NCI-H446 (cell line): ENCODE measurements at places on chromosomes 4 and X.

DNA sequence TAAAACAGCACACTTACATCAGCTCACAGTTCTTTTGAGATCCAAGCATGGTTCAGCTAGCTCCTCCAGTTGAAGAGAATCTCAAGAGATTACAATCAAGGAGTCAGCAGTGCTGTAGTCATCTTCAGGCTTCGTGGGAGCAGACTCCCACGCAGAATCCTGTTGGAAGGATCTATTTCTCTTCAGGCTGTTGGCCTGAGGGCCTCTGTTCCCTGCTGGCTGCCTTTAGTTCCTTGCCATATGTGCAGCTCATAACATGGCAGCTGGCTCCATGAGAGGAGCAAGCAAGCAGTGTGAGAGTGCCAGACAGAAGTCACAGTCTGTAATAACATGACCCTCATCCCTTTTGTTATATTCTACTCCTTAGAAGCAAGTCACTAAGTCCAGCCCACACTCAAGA is 168.6 kb downstream of the COX18 start:
- peak; percentile 39 for DNase-seq

- DNase-seq, result no peak
Measured at GRCh38 chr4:175456131-175456530, 355.9 kb downstream of the GPM6A start.

GRCh38 chr4:855880-856224 is 29.9 kb upstream of the CPLX1 start:
- DNase-seq, result no peak

DNA sequence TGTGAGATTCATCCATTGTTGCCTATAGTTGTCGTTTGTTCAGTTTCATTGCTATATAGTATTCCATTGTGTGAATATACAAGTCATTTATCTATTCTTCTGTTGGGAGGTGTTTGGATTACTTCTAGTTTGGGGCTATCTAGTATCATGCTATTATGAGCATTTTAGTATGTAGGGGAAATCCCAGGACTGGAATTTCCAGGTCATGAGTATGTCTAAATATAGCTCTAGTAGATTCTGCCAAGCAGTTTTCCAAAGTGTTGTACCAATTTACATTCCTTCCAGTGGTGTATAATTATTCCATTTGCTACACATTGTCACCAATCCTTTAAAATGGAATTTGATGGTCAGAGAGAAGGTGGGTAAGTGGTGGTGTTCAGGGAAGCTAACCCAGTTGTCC is 30.1 kb downstream of the EGFL6 start:
- DNase-seq, result no peak

DNA sequence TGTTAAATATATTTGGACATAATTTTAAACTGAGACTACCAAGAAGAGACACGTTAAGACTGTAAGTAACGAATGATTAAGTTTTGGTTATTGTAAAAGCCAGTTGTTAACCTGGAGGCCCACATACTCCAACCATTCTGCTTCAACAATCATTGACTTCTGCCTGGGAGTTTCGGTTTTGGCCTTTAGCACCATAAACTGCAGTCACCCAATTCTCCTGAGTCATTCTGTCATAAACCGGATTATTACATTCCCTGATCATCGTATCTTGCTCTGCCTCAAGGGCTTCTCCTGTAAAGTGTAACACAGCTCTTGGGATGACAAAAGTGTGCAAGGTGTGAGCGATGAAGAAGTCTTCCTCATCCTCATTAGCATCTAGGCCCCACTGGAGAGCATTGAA is 46.9 kb upstream of the PABPC1L2A start:
- no peak for DNase-seq

DNA sequence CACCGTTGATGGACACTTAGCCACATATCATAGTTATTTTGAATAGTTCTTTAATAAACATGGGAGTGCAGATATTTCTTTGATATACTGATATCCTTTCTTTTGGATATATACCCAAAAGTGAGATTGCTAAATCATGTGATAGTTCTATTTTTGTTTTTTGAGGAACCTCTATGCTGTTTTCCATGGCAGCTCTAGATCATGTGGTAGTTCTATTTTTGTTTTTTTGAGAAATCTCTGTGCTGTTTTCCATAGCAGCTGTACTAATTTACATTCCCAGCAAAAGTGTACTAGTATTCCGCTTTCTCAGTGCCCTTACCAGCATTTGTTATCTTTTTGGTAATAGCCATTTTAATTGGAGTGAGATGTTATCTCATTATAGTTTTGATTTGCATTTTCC is 3.6 kb downstream of the SH3BGRL start:
- no peak for DNase-seq

DNA sequence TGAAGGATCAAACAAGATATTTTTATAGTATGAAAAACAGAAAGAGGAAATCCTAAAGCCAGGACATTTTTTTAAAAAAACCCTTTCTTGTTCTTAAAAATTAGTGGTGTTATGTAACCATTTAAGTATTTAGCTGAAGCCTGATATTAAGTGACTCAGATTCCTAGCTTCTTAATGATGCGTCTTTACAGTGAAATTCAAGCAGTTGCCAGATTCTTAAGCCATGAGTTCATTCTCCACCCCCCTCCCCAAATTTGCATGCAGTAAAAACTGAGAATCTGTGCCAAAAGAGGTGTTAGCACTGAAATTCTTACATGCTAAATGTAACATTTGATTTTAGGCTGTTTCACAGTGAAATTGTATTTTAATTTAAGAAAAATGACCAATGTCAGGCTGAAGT is 180.8 kb downstream of the RAPGEF2 start:
- DNase-seq, result no peak

GRCh38 chr4:107824350-107825071 is at the start of gene SGMS2:
TSS of gene SGMS2 (plus strand) at chr4:107824932. CDS start at chr4:107895554, 70,622 bp downstream.
- no peak for DNase-seq

DNA sequence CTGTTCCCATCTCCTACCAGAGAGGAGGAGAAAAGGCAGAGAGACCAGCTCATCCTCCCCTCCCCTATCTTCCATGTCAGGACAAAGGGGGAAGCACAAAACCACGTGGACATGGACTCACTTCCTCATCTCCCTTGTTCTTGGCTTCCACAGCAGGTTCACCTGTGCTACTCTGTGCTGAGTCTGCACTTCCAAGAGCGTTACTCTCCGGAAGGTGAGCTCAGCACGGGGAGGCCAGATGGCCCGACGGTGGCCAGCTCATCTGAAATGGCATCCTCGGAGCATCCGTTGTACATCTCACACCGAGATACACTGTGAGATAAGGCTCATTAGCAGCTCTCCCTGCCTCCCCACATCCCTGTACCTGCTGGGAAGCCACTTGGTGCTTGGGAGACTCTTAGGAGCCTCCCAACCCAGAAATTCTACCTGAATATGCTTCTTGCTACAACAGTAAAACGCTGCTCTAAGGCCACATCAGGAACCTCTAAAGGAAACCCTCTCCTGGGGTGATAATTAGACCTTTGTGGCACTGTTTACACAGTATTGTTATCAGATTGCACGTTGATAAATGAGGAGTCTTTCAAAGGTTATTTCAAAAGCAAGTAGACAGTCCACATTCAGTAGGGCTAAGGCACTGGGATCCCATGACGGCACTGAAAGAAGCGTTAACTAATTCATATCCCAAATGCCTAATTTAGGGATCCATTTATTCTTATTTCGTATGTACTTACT is 19.4 kb downstream of the LGI2 start:
- DNase-seq, result no peak

DNA sequence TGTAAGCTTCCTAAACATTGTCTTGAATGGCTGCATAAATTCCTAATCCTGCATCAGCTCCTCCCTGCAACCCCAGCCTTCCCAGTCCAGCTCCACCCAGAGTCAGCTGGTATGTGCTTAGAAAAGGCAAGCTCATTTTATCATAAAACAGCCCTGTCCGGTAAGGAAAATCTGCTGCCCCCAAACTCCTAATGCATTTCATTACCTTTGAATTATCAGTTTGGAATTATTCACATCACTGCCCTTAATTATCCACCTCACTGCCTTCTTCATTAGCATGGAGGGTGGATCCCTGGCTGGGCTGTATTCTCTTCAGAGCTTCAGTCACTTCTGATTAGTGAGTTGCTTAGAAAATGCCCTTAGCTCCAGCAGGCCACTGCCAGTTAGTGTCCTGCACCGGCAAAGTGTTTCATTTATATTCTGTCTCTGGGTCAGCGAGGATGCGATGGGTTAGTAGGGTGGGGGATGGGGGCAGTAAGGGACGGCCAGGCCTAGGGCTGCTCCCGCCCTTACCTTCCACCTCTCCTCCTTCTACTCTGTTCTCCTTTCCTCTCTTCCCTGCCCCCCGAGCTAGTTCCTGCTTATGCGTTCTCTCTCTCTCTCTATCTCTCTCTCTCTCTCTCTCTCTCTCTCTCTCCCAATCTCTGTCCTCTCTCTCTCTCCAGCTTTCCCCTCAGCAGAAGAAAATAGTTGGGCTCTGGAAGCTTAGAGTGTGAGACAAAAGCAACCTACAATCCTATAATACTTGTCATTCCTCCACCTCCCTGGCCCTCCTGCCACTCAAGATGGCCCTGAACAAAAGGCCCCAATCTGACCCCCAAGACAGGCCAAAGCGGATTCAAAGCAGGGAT is 174.8 kb upstream of the KLF3 start:
- no peak for DNase-seq

- no peak for DNase-seq
Measured at GRCh38 chr4:126495163-126495752, 1137.5 kb upstream of the INTU start.

GRCh38 chr4:136319789-136320464 is 1212.4 kb downstream of the PCDH18 start:
- no peak for DNase-seq

DNA sequence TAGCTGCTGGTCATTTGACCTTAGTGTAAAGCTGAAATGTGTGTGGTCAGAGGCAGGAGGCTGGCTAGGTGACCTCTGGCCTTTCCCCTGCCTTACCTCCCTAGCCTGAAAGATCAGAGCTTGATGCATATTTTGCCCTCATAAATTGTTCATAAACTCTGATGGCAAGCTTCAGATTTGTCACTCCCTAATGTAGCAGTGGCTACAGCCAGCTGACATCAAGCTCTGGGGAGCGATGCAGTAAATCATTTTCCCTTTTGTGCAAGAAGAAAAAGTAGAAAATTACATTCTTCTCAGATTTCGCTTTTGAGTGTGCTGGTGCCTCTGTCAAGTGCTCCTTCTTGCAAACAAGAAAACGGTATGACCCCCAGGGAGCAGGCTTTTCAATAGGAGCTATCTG is 87.7 kb upstream of the MAGEA4 start:
- DNase-seq, result no peak

DNA sequence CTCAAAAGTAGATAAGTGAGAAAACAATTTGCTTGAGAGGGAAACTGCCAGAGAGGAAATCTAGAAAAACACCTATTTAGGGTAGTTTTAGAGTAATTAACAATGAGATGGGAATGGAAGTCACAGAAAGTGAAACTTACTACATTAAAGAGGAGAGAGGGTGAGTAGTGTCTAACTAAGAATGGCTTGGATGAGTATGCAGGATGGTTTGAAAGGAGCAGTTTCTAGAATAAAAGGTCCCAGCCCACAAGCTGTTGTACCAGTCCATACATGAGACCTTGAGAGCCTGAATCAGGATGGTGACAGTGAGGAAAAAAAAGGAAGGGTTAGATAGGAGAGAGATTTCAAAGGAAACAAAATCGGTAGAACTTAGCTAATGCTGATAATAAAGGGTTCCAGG is 1.3 kb downstream of the GAR1 start:
- no peak for DNase-seq

GRCh38 chrX:10106806-10107205 is 50.0 kb upstream of the CLCN4 start:
- DNase-seq, result no peak

- DNase-seq, result no peak
Measured at GRCh38 chr4:8765631-8766590, 105.7 kb downstream of the HMX1 start.

DNA sequence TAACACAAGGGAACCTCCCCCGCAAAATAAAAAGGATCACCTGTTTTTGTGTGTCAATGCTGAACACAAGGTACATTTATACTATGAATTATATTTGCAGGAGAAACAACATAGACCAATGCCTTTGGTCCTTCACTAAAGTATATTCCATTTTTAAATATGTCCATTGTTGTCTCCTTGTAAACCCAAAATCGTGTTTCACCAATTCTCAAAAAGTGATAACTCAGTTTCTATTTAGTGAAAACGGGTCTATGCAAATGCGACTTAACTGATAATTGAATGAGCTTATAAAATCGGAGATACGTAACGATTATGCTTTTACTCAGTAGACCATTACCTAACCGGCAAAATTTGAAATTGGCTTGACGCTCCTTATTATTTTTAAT is 2.1 kb downstream of the BRWD3 start:
- no peak for DNase-seq

GRCh38 chrX:139203651-139204570 is 326.6 kb upstream of the F9 start:
- no peak for DNase-seq

DNA sequence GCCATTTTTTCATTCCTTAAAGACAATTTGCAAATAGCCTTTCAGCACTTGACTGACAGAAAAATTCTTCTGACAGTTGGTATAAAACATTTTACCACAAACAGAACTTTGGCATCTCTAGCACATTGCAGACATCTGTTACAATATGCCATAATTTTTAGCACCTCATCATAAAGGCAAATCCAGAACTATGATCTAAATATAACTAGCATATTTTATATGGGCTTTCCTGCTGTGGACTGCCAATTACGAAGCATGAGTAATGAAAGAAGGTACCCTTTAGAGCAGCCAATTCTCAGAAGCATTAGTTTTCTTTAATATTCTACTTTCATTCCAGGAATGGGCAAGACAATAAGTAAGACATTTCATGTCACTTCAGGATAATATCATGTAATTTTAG is 647.4 kb upstream of the GALNT7 start:
- no peak for DNase-seq

DNA sequence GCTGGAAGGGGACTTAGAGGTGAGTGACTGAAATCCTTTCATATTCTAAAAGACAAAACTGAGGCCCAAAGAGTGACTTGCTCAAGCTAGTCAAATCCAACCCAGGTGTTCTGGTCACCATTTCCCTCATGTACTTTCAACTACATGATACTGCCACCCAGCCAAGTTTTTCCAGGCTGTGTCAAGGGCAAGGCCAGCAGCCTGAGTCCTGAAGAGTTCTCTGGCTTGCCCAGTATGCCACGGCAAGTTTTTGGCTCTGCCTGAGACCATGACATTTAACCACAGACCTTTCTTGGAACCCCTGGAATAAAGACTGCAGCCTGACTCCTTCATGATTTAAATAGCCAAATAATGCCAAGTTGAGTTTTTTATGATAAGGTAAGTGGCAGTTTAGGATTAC is 10.7 kb upstream of the TMEM164 start:
- no peak for DNase-seq

- DNase-seq, result no peak
Measured at GRCh38 chr4:186701273-186701672, 22.4 kb downstream of the FAT1 start.

- no peak for DNase-seq
Measured at GRCh38 chr4:174859904-174860303, 30.9 kb upstream of the GLRA3 start.
